ENCODE measurements at places on chromosomes 2 and 18. TPM values are rescaled to one million over a fixed set of nuclear protein-coding genes. Genes with fewer than 3 reads are reported as not detected.

Gene RAD51AP2
- total RNA-seq = 0.94 TPM

Gene PLEKHH2
- 12.5 TPM for total RNA-seq

Gene AGPS
- total RNA-seq = 67.0 TPM

Gene SOX11
- total RNA-seq = 417 TPM

Gene SNX17
- 57.0 TPM for total RNA-seq

Gene PLCD4
- total RNA-seq = 2.2 TPM

Gene SPIRE1
- total RNA-seq = 163 TPM

Gene IL18R1
- 0.63 TPM for total RNA-seq

Gene LRRTM4
- 89.5 TPM for total RNA-seq

Gene LMAN1
- 54.5 TPM for total RNA-seq

Gene DAW1
- total RNA-seq = 2.5 TPM

Gene ANKRD30BL
- 47.0 TPM for total RNA-seq

Gene PHOSPHO2
- 21.3 TPM for total RNA-seq

Gene HOXD10
- total RNA-seq = not detected

Gene PRSS56
- not detected for total RNA-seq

Gene NRP2
- total RNA-seq = 37.9 TPM

Gene HOXD9
- total RNA-seq = not detected

Gene CD207
- not detected for total RNA-seq

Gene MARCHF4
- total RNA-seq = 18.5 TPM

Gene CDH2
- total RNA-seq = 208 TPM

Gene PPP4R1
- total RNA-seq = 206 TPM

Gene PAX8
- 0.31 TPM for total RNA-seq

Gene CNGA3
- 6.3 TPM for total RNA-seq

Gene GDF7
- 0.31 TPM for total RNA-seq

Gene PLGLB2
- 5.9 TPM for total RNA-seq

Gene IL1B
- 2.2 TPM for total RNA-seq

Gene CHST9
- 2.5 TPM for total RNA-seq

Gene SGO2
- total RNA-seq = 9.1 TPM

Gene EFR3B
- 69.5 TPM for total RNA-seq

Gene MLPH
- not detected for total RNA-seq

Gene ALPI
- not detected for total RNA-seq

Gene WIPF1
- total RNA-seq = 3.8 TPM

Gene KLHL29
- total RNA-seq = 43.2 TPM

Gene EFHD1
- total RNA-seq = 0.63 TPM

Gene CIAO1
- total RNA-seq = 93.9 TPM

Gene L3MBTL4
- 13.1 TPM for total RNA-seq

Gene DSEL
- 74.5 TPM for total RNA-seq

Gene LDLRAD4
- 299 TPM for total RNA-seq

Gene IMMT
- 77.0 TPM for total RNA-seq

Gene UGT1A6
- total RNA-seq = not detected

Gene DPP10
- total RNA-seq = 101 TPM

Gene COBLL1
- total RNA-seq = 13.8 TPM

Gene TUBA3E
- total RNA-seq = not detected

Gene SFT2D3
- total RNA-seq = 8.8 TPM

Gene RBKS
- 2.5 TPM for total RNA-seq

Gene SCN1A
- 29.1 TPM for total RNA-seq

Gene SERPINB10
- total RNA-seq = not detected

Gene TTN
- total RNA-seq = 6.3 TPM

Gene CTDP1
- 17.8 TPM for total RNA-seq

Gene ALPP
- total RNA-seq = not detected

Gene COL3A1
- total RNA-seq = 19.1 TPM

Gene CPO
- total RNA-seq = not detected

Gene C1GALT1C1L
- not detected for total RNA-seq

Gene HOXD13
- total RNA-seq = not detected
